ENCODE measurements at places on chromosomes 11 and 22. TPM values are rescaled to one million over a fixed set of nuclear protein-coding genes. Genes with fewer than 3 reads are reported as not detected.
A peak's percentile ranks its signal among the peaks of the same experiment; 100 is the strongest.

- H3K36me3 ChIP-seq: no peaks in the 10 kb centered on the region
- peak overlapping the region; percentile 96 for H3K27ac ChIP-seq
- H3K27me3 ChIP-seq: no peaks in the 10 kb centered on the region
- H3K4me1 ChIP-seq: peaks cover 58% of the 10 kb centered on the region
- no peak overlapping the region for H3K4me3 ChIP-seq
These were observed 27.4 kb downstream of the RPL3 start for GRCh38 chr22:39292031-39292462.

- no peak overlapping the region for H3K27ac ChIP-seq
- peak overlapping the region; percentile 97 for H3K4me3 ChIP-seq
- H3K36me3 ChIP-seq: no peaks in the 10 kb centered on the region
- H3K27me3 ChIP-seq: no peaks in the 10 kb centered on the region
These were observed 831 bp upstream of the TMEM135 start for GRCh38 chr11:87036756-87037449.

- H3K4me3 ChIP-seq: no peak overlapping the region
- peaks cover 19% of the 10 kb centered on the region for H3K4me1 ChIP-seq
- H3K27me3 ChIP-seq: peaks cover 2% of the 10 kb centered on the region
These were observed 32.1 kb upstream of the SOX10 start for GRCh38 chr22:38016182-38017151.

MS4A6E gene
- not detected for total RNA-seq

B4GALNT4 gene
- total RNA-seq: 37.0 TPM

ABTB2 gene
- 3.1 TPM for total RNA-seq

HBE1 gene
- not detected for total RNA-seq
